ENCODE measurements at places on chromosomes 11 and 22.

GRCh38 chr11:128963744-128964325 is 21.2 kb upstream of the TP53AIP1 start:
- DNase-seq = no peak

DNA sequence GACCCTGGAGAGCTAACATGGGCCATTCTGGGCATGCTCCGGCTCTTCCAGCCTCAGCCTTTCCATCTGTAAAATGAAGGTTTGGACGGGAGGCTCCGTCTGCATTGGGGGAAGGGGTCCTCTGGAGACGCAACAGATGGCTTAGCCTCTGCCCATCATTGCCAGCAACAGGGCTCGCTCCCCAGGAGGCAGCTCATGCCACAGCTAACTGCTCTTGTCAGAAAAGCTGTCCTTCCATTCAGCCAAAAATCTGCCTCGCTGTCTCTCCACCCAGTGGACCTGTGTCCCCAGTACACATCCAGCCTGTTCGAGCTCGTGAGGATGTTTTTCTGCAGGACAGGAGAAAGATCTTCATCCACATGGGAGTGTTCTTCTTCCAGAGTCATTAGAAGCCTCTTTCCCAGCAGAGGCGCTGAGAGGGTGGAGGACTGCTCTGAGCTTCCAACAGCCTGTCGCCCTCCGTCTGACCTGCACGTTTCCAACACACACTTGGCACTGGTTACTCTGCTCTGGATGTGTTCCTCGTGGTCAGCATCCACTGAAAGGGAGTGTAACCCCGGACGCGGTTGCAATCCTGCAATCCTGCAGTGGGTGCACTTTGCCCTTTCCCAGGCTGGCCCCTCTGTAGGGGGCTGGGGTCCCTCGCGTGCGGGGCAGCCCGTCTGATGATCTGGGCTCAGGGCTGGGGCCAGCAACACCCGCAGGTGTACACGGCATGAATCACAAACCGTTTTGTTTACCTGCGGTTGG is 1340.9 kb downstream of the TBC1D22A start:
- no peak for DNase-seq

DNA sequence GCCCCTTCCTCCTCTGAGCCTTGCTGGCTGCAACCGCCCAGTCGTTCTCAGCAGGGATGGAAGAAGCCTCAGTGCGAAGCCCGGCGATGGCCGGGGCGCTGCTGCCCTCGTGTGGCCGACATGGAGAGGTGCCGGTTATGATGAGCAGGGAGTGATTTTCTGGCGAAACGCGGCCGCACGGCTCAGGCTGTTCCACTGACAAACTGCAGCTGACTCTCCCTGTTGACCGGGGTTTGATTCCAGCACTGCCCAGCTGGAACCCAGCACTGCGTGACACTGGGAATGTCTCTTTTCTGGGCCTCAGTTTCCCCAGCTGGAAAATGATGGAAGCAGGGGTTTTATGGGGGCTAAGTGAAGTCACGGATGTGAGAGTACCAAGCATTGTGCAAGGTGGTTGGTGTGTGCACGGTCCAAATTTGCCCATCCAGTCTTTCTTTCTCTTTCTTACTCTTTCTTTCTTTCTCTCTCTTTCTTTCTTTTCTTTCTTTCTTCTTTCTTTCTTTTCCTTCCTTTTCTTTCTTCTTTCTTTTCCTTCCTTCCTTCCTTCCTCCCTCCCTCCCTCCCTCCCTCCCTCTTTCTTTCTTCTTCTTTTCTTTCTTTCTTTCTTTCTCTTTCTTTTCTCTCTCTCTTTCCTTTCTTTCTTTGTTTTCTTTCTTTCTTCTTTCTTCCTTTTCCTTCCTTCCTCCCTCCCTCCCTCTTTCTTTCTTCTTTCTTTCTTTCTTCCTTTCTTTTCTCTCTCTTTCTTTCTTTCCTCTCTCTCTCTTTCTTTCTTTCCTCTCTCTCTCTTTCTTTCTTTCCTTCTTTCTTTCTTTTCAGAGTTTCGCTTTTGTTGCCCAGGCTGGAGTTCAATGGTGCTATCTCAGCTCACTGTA is 25.8 kb upstream of the MPPED1 start:
- DNase-seq = peak; percentile 72

DNA sequence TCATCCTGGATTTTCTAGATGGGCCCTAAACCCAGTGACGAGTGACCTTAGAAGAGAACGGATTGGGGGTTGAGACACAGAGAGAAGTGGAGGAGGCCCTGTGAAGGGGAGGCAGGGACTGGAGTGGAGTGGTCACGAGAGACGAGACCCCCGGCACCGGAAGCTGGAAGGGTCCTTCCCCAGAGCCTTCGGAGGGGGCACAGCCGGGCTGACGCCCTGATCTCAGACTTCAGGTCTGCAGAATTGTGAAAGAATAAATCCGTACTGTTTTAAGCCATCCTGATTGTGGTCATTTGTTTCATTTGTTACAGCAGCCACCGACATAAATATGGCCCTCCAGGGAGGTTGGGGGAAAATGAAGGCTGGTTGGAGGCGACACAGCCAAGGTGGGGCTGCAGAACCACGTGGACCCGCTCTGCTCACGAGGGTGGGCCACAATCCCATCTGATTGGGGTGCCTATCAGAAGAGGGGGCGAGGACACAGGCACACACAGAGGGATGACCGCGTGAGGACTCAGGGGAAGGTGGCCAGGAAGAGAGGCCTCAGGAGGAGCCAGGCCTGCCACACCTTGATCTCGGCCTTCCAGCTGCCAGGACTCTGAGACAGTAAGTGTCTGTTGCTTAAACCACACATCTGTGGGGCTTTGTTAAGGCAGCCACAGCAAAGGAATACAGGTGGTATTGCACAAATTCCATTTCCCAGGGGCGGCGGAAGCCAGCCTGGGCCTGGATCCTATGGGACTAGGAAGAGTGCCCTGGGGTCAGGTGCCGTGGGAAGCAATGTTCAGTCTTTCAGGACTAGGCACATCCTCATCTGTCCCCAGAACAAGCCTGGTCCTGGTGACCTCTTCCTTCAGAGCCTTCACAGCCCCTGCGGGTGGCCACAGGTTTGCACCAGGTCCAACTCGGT is 73.3 kb upstream of the SHANK2 start:
- DNase-seq = no peak

- no peak for DNase-seq
These were observed 493.9 kb downstream of the MN1 start for GRCh38 chr22:27307545-27308247.

DNA sequence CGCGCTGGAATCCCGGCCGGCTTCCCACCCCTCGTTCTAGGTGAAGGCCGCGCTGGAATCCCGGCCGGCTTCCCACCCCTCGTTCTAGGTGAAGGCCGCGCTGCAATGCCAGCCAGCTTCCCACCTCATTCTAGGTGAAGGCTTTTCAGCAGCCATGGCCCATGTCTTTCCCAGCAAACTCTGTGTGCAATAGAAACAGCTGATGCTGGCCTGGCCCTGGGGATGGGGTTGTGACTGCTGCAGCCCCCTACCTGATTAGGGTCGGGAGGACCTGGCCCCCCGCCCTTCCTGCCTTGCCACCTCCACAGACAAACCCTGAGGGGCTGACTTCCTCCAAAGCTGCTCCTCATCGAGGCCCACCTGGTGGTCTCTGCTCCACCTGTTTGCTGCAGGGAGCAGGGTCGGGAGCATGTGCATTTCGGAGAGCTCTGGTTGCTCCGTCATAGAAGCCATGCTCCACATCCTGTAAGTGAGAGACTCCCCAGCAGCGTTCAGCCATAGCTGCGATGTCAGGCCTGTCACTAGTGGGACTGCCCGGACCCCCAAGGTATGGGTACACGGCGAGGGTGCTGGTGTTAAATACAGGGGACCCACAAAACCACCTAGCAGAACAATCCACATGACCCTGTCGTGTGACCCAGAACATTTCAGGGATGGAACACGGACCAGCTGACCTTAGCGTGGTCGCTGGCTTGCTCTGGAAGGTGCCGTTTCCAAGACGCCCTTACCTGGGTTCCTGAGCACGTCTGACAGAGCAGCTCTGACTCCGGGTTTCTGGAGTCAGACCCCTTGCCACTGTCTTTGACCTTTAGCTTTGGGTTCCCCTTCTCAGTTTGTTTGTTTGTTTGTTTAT is 3.3 kb downstream of the ZBED4 start:
- DNase-seq = no peak

Measured in CD4-positive, alpha-beta T cell treated with Interleukin-15 for 4 hours (primary cell).